ENCODE measurements at places on chromosomes 1 and 21.

GRCh38 chr1:153023109-153023508, 7.9 kb upstream of the SPRR1B start:
- DNase-seq: no peak

DNA sequence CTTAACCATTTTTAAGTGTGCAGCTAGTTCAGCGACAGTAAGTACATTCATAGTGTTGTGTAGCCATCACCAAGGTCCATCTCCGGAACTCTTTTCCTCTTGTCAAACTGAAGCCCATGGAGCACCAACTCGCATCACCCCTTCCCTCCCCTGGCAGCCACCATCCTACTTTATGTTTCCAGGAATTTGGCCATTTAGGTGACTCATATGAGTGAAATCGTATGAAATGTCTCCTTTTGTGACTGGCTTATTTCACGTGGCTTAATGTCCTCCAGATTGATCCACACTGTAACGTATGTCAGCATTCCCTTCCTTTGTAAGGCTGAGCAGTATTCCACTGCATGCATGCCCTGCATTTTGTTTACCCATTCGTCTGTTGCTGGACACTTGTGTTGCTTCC, 2.5 kb downstream of the COL6A2 start:
- DNase-seq: no peak

- no peak for DNase-seq
Measured at GRCh38 chr1:87941337-87941946, 612.8 kb downstream of the LMO4 start.

DNA sequence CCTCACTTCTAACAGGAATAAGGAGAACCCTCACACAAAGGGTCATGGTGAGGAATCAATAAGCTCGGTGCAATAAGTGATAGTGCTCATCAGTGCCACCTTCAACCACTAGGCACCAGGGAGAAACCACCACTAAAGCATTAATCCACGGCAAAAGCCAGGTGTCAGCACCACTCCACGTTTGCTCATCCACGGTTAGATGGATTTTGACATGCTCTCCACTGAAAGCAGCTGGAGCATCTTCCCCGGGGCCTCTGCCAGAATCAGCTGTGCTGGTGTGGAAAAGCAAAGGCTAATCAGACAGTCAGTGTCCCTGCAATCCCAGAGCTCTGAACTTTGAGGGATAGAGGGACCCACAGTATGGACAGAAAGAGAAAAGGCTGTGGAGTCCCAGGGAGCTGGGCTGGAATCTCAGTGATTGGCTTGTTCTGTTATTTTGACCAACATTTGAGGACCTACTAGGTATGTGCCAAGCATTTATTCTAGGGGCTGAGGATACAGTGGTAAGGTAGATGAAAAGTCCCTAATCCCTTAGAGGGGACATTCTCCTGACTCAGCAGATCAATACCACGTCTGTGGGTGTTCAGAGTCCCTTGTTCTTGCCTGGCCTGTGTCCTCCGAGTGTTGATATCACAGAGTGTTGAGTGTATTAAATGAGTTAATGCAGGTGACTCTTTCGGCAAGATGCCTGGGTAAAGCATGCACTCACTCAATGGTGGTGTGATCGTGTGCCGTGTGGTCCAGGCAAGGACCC, 41.3 kb downstream of the FHAD1 start:
- DNase-seq: no peak

DNA sequence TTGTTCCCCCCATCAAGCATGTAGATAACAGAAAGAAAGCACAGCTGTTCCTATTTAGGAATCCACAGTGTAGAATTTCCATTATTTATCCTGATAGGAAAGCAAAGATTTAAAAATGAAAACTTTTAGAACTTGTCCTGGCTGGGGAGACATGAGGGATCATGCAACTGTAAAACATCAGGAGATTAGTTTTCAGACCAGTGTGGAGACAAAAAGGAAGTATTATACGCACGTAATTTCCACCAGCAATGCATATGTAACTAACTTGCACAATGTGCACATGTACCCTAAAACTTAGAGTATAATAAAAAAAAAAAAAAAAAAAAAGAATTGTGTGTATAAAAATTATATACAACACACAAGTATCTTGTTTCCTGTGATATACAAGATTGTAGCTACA, 172.4 kb downstream of the NEGR1 start:
- no peak for DNase-seq

All from stimulated activated CD4-positive, alpha-beta T cell treated with anti-CD3 and anti-CD28 coated beads, Interleukin-15, amount 100 ng/mL, for 1 hour (primary cell).